ENCODE measurements at places on chromosomes 2 and 18.

DNA sequence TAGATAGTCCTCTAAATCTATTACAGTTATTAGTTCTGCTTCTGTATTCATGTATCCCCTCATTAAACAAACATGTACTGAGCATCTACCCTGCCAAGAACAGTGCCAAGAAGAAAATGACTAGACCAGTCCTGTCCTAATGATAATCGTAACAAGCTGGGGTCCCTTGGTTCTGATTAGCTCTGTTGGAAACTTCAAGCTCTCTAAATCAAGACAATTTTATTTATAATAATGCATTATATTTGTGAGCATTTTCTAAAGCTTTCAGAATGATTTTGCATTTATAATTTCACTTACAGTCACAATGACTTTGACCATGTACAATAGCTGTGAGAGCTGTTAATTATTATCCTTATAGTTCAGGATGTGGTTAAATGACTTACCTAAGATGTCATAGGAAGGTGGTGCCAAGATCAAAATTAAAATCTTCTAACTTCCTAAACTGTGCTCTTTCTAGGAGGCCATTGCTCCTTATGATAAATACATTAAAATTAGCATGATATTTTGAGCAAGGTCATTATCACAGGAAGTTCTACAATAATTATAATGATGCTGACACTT is 336.5 kb upstream of the SLC39A10 start:
- DNase-seq, result no peak

DNA sequence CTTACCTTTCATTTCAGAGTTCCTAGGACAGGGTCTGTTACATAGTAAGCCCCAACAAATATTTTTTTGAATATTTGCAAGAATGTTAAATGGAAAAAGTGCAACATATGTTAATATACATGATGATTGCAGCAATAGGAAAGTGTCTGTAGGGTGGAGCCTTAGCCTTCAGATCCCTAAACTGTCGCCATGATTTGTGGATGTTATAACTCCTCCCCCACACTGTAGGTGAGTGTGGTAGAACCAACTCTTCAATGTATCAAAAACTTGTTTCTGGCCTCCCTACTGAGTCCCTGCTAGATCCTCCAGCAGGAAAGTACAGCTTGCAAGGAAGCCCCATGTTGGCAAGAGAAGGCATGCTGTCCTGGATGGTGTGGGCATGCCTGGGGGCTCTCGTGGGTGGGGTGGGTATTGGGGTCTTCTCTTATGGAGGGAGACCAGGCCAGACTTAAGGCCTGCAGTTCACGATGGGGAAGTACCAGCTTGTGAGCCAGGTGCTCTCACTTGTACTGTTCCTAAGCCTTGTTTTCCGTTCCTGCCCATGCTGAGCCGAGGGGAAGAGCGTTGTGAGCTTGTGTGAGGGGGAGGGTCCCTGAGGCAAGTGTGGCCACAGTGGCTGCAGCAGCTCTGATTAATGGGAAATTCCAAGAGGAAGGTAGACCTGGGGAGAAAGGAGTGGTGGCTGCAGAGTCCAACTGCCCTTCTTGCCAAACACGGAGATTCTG is 11.4 kb downstream of the FHOD3 start:
- DNase-seq, result no peak

- DNase-seq, result no peak
Measured at GRCh38 chr2:118539290-118539689, 308.2 kb downstream of the EN1 start.

- DNase-seq, result no peak
Measured at GRCh38 chr18:6807515-6808257, 78.2 kb downstream of the ARHGAP28 start.

GRCh38 chr2:186561467-186562208 is 28.2 kb upstream of the ITGAV start:
- DNase-seq, result no peak

Measured in NCI-H187 treated with DMSO at 0.1 percent for 48 hours (cell line).